ENCODE measurements at places on chromosomes 7 and 10.
A peak's percentile ranks its signal among the peaks of the same experiment; 100 is the strongest.

GRCh38 chr7:28570113-28570969 lies 158.0 kb downstream of the CREB5 start:
- no peak for DNase-seq

- DNase-seq, result no peak
Measured at GRCh38 chr10:5492322-5492855, 7.0 kb downstream of the CALML5 start.

- peak; percentile 15 for DNase-seq
Measured at GRCh38 chr10:48501787-48502771, 102.8 kb downstream of the ARHGAP22 start.

DNA sequence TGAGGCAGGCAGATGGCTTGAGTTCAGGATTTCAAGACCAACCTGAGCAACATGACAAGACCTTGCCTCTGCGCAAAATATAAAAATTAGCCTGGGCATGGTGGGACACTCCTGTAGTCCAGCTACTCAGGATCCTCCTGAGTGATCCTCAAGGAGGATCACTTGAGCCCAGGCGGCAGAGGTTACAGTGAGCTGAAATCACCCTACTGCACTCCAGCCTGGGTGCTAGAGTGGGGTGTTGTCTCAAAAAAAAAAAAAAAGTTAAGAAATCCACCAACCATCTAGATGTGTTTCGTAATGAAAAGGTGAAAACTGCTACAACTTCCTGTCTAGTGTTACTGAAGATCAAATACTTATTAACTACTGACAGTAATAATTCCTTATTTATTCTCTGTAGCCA lies 8.1 kb downstream of the GLCCI1 start:
- DNase-seq, result no peak

- no peak for DNase-seq
Measured at GRCh38 chr10:108424656-108425055, 1260.2 kb upstream of the SORCS1 start.

DNA sequence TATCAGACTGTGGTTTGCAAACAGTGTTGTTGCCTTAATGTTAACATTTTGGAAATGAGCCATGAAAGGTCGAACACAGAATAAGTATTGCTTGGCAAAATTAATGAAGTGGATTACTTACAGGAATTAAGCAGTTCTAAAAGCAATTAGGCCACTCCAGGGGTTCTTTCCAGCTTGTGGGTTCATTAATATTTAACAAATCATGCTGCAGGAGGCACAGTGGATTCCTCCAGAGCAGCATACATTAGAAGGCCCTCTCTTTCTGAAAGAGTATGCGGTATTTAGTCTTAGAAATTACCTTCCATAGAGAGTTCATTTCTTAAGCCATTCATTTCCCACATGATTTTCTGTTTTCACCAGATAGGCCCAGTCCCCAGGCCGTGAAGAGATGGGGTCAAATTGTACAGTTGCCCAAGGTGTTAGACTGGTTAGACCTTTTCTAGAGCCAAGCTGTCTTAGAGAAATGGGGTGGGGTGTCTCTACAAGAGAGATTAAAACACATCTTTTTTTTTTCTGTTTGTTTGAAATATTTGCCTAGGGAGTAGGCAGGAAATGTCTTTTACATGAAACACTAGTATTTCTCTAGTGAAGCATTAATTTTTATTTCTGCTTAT lies 40.0 kb upstream of the AGR3 start:
- no peak for DNase-seq

- DNase-seq, result no peak
Measured at GRCh38 chr7:123115331-123115730, 84.4 kb downstream of the SLC13A1 start.

- no peak for DNase-seq
Measured at GRCh38 chr7:94011714-94012353, 7.7 kb upstream of the BET1 start.

DNA sequence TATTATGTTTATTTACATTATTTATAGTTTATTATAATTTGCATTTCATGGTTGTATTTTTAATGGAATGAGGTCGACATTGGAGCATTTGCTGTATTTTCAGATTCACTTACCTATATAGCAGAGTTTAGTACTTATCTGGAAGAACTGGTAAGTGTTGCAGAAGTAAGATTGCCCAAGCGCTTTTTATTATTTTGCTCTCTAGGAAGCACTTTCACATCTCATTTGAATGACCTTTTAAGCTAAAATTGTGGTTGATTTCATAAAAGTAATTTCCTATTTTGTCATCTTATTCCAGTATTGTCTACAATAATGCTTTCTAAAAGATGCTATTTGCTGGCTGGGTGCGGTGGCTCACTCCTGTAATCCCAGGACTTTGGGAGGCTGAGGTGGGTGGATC lies 28.6 kb downstream of the SEC61A2 start:
- DNase-seq, result no peak

DNA sequence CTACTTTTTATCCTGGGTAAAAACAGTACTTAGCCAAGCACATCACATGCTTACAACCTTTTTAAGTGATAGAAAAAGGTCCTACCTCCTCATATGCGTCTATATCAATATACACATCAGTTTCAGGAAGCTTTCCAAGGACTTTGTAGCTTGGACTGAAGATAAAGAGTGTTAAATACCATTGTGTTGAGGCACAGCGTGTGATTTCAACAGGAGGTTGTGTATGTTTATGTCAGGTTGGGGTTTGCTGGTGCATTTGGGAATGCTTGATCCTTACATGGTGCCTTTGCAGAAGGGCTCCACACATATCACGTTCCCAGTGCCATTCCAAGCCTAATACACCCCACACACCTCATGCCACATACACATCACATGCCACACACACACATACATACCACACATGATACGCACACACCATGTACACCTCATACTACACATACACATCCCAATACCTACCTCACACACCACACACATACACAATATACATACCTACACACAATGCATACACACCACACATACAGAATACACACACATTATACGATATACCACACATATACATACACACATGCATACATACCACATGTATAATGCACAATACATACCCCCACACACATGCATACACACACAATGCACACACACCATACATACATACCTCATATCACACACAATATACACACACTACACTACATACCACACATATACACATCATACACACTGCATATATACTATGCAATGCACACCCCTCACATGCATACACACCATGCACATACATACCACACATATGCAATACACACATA lies 33.1 kb downstream of the PSMC2 start:
- no peak for DNase-seq

DNA sequence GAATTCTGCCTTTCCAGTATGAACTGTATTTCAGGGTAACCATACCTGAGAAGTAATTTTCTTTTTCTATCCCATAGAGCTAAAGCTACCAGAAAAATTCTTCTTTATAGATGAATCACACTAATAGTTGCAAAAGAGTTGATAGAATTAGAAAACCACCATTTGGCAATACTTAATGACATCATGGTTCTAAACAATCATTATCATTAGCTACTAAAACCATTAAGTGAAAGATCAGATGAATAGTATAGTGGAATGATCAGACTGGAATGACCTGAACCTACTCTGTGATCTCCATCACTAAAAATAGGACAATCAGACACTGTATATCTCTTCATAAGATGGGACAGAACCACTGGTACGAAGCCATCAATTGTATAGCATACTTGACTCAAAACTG lies 19.8 kb upstream of the ZC3HAV1L start:
- DNase-seq, result no peak

DNA sequence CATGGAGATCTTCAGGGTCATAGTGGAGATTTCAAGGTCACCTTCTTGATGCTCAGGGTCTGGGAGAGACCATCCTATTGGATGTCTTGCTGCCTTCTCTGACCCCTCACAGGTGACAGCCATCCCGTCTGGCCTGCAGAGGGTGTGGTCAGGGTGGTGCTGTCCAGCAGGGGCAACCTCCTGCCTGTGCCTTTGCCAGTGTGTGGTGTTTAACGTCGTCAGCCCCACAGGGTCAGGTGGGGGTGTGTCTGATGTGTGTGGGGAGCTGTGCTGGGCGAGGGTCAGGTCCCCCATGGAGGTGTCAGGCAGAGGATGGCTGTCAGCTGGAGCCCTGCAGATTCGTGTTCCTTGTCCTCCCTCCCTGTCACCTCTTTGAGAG lies 16.5 kb downstream of the ADCY1 start:
- DNase-seq, result no peak

- no peak for DNase-seq
Measured at GRCh38 chr10:26879744-26880143, 19.0 kb upstream of the ABI1 start.

DNA sequence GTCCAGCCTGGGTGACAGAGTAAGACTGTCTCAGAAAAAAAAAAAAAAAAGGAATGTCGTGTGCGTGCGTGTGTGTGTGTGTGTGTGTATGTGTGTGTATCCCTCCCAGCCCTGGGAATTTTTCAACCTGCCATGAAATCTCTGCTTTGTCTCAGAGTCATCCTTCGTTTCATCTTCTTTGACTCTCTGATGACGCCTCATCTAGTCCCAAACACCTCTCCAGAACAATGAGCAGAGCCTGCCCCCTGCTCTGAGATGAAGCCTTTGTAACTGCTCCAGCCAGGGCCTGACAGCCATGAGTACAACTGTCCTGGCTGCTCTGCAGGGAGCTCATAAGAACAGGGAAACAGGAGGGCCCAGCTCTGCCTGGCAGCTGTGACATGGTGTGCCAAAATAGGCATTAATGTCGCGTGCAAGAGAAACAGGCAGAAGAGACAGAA lies 149.5 kb downstream of the FAM107B start:
- DNase-seq, result peak; percentile 39

DNA sequence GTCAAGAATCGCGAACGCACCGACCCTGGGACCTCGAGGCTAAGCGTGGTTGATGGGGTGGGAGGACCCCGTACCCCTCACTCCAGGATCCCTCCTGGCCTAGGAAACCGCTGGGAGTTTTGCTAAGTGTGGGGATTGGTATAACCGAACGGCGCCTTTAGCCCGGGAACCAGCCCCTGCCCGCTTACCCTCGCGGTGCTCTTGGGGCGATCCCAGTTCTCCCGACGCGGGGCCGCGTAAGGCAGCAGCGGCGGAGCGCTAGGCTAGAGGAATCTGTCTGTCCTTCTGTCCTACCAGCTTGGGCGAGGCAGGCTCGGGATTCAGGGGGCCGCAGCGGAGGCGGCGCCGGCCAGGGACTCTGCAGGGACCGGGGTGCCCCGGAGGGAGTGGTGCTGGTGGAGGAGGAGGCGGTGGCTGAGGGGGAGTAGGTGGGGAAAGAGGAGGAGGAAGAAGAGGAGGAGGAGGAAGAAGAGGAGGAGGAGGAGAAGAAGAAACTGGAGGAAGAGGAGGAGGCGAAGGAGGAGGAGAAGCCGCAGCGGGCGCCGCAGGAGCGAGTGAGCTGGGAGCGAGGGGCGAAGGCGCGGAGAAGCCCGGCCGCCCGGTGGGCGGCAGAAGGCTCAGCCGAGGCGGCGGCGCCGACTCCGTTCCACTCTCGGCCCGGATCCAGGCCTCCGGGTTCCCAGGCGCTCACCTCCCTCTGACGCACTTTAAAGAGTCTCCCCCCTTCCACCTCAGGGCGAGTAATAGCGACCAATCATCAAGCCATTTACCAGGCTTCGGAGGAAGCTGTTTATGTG lies 439 bp upstream of the EMX2 start:
- DNase-seq, result peak; percentile 76

DNA sequence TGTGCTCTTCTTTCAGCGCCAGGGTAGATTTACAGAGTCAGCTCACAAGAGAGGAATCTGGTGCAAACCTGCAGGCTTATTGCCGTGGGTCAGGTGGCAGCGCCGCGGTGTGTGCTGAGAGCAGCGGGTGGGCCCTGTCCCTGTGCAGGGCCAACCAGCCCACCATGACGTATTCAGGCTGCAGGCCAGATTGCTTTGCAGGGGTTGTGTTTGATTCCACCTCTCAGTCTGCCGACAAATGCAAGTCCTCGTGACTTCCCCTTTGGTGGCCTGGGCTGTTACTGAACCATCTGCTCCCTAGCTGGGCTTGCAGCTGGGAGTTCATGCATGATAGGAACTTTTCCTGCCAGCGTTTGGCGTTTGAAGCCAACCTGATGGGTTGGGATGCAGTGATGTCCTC lies 66.7 kb upstream of the LEP start:
- no peak for DNase-seq

- DNase-seq, result no peak
Measured at GRCh38 chr10:79438021-79438698, 7.3 kb downstream of the ZCCHC24 start.

- DNase-seq, result no peak
Measured at GRCh38 chr10:37488792-37489657, 363.6 kb downstream of the ANKRD30A start.

DNA sequence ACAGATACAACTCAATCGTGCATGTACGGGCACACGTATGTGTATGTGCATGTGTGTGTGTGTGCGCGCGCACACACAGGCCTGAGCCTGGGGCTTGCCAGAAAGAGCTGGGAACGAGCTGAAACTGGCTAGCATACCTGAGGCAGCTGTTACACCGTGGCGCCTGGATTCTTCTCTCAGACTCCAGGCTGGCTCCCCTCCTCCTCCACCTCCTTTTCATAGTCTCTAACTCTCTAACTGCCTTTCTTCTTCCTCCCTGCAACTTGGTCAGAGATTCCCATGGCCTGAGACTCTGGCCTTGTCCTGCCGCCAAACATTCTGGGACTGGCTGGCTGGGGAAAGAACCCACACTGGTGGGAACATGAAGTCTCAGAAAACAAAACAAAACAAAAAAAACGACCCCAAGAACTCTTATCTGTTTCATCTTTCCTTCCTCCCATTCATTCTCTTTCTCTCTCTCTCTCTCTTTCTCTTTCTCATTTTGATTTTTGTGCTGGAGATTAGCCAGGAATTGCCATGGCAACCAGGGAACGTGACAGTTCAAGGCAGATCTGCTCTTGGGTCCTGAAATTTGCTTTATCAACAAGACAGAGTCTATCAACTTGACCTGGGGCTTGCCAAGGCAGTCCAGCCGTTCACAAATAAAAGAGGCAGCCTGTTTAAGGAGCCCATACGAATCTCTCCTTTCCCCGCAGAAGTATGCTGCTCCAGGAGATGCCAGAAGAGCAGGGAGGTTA lies 76.8 kb upstream of the SEM1 start:
- no peak for DNase-seq

DNA sequence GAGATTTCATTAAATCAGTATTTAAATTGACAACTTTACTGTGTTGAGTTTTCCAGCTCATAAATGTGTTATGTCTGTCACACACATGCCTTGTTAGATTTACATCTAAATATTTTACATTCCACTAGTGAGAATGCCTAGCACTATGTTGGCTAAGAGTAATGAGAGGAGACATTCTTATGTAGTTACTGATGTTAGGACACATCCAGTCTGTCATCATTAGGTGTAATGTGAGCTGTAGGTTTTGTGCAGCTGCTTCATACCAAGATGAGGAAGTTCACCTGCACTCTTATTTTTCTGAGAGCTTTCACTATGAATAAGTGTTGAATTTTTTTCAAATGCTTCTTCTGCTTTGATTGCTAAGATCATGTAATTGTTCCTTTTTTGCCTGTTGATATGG lies 218.0 kb upstream of the IGFBP3 start:
- DNase-seq, result no peak

- no peak for DNase-seq
Measured at GRCh38 chr10:22253580-22253882, 35.7 kb upstream of the EBLN1 start.

Measured in D341Med (cell line).